Mesothelial cell of epicardium (in vitro differentiated cells): ENCODE measurements at places on chromosomes 5 and 9. TPM values are rescaled to one million over a fixed set of nuclear protein-coding genes. Genes with fewer than 3 reads are reported as not detected.

The STRBP gene
- 65.9 to 67.1 TPM (median 66.9 TPM) in 3 replicates for total RNA-seq

GRCh38 chr9:131692612-131693562 lies 47.0 kb downstream of the RAPGEF1 start:
- DNase-seq = no peak

DNA sequence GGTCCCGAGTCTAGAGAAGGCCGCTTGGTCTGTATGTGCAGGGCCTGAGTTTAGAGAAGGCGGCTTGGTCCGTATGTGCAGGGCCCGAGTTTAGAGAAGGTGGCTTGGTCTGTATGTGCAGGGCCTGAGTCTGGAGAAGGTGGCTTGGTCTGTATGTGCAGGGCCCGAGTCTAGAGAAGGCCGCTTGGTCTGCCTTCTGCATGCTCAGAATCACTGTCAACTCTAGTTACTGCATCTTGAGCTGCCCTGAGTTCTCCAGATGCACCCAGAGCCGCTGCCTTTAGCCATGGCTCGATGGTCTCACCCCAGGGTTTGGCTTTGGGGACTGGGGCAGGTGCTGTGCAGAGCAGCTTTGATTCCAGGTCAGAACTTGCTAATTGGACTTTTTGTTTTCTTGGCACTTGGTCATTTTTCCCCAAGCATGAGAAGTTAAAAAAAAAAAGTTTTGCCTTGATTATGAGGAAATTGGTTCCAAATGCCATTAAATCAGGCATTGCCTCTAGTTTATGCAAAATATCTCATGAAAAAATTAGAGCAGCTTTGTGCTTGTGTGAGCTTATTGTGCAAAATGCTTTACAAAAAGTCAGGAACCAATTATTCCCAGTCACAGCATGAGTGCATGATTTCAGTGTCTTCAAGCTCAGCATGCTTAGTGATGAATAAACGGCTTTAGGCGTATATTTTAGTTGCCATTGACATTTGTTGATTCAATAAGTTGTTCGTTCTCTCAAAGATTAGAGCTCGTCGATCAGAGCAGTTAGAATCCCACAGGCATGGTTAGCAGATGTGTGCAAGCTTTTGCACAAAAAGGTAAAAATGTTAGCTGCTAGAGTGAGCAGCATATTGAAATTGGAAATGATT lies 25.4 kb upstream of the EXOC3 start:
- no peak for DNase-seq

DNA sequence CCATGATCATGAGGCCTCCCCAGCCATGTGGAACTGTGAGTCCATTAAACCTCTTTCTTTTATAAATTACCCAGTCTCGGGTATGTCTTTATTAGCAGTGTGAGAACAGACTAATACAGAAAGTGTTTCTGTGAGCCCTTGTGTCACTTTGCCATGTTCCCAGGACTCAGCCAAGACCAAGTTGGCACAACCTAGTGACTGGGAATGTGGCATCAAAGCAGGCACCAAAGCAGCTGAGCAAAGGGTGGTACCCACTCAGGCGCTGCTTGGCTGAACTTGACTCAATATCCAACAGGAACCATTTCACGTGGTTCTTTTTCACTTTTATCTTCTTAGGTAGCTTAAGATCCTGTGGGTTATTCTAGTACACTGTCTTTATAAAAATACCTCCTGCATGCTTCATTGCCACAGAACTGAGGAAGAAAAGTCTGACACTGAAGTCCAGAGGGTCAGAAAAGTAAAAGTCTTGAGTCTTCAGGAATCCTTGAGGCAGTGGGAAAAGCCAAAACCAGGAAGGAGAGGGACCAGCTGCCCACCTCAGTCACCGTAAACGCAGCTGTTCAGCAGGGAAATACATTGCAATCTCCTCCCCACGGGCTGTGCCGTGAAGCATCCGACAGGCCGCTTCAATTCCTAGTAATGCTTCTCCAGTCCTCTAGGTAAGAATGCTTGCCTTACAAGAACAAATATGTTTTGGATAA lies 90.5 kb upstream of the RETREG1 start:
- no peak for DNase-seq

The ARHGEF28 gene
- total RNA-seq = 0.22 to 0.40 TPM (median 0.29 TPM) in 3 replicates

- DNase-seq = no peak
Observed at GRCh38 chr5:142422429-142422828, 97.6 kb upstream of the SPRY4 start.

- no peak for DNase-seq
Observed at GRCh38 chr9:36871606-36872005, 162.5 kb downstream of the PAX5 start.

DNA sequence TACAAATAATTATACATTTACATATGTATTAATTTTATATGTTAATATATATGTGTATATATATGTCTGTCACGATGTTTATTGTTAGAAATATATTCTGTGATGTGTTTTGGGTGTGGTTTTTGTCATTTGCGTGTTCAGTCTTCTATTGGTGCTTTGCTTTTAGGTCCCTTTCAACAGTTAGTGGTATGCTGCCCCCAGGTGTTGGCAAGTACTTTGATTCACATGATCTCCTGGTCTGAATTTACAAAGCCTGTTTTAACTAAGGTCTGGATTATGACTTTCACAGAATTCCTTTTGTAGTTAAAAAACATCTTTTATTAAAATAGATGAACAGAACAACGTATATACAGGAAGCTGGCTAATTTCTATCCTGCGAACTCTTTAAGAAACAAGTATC lies 271.5 kb downstream of the CCDC171 start:
- DNase-seq = no peak

The PAPPA gene
- total RNA-seq = 2.9 to 3.3 TPM (median 3.2 TPM) in 3 replicates

DNA sequence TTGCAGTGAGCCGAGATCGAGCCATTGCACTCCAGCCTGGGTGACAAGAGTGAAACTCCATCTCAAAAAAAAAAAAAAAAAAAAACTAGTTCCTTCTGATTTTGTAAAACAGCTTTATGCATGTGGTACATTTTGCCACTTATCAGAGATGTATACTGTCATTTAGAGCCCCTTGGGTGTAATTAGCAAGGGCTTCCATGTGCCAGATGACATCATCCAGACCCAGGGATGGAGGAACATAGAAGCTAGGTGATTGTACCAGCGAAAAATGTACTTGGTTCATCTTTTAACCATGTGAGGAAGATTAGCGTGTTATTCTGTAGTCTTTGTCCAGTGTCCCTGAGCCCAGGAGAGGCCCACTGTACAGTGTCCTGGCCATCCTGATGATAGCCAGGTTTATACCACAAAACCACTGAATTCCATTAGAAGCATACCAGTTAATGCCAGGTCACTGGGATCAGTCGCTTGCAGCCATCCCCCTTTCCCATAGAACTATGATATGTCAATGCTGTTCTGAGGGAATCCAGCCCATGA lies 239.3 kb upstream of the SGCD start:
- DNase-seq = no peak

DNA sequence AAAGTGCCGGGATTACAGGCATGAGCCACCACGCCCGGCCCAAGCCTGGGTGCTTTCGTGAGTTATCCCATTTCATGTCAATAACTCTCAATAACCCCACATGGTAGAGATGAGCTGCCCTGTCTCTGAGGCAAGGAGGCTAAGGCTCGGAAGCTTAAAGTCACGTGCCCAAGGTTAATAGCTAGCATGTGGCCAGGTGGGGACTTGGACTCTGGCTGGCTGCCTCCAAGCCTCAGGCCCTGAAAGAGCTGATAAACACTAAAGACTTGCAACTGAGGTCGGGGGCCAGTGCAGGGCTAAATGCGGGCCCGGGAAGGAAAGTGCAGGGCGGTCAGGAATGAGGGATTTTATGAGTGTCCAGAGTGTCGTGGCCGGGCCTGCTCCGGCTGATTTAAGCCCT lies 30.9 kb upstream of the BARHL1 start:
- DNase-seq = no peak

The KLHL3 gene
- total RNA-seq = 12.7 to 16.5 TPM (median 13.1 TPM) in 3 replicates

The ARL14EPL gene
- total RNA-seq = 0.25 TPM in 1 of 3 replicates, not detected in the others

GRCh38 chr9:5553211-5553610 lies 42.9 kb downstream of the PDCD1LG2 start:
- no peak for DNase-seq

DNA sequence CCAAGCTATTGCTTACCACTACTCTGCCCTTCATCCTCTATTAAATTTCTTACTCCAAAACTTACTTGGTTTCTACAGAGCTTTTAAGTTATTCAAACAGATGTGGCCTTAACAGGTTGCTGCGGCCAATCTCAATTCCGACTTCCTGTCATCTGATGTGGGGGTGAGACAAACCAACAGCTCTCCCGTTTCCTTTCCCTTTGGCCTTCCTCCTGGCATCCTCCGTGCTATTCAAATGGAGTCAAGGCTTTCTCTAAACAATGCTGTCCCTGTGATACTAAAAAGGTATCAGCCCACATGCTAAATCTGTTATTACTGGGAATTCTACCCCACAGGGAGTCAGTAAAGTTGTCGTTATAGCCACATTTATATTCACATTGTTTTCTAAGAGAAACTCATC lies 11.8 kb downstream of the RBM18 start:
- DNase-seq = no peak

The IL17B gene
- 0.34 TPM in 1 of 3 replicates, not detected in the others for total RNA-seq

The SPATA31A3 gene
- total RNA-seq = not detected in 3 replicates

DNA sequence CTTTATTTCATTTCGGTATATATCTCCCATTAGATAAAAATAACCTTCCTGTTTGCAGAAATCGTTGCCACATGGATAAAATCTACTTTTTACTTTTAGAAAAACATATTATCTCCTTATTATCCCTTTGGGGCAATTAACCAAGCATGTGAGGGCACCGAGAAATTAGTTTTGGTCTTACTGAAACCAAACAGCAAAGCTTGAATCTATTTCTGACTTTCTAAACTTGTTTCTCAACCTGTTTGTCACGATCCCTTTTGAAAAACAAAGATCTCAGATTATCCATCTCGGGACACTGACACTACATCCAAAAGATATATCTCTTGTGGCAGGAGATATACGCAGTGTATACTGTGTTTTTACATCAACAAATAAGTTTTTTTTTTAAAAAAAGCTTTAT lies 2.3 kb downstream of the TUT7 start:
- no peak for DNase-seq

The GNA14 gene
- total RNA-seq = 0.11 to 0.22 TPM (median 0.20 TPM) in 3 replicates

The SLC34A1 gene
- not detected in 3 replicates for total RNA-seq

DNA sequence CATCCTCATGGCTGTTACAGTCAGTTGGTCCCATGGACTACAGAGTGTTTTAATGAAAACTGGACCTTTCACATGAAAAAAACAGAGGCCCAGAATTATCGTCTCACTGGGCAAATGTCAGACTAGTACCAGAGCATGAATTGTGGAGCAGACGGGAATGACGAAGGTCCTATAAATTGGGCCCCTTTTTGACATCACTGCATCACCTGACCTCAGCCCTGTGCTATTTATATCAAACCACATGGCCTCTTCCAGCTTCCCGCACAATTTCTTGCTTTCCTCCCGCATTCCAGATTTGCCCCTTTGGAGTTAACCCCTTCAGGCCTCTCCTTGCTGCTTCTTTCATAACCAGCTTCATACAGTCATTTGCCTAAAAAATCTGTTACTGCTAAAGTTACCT lies 301.7 kb downstream of the ATPSCKMT start:
- no peak for DNase-seq

DNA sequence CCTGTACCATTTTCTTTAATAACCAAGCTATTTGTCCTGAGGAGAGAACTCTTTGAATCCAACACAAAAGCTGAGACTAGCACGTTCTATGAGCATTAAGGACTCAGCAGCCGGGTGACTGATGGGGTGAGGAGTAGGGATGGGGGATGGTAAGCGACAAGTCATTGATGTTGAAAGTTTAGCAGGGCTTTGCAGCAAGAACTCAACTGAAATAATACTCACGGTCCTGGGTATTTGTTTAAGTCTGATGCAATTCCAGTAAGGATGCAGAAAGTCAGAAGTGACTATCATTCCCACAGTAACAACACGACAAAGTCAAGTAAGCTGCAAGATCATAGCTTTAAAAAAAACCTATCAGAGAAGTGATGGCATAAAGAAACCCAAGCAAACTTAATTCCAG lies 131.1 kb downstream of the ACTL7B start:
- no peak for DNase-seq

DNA sequence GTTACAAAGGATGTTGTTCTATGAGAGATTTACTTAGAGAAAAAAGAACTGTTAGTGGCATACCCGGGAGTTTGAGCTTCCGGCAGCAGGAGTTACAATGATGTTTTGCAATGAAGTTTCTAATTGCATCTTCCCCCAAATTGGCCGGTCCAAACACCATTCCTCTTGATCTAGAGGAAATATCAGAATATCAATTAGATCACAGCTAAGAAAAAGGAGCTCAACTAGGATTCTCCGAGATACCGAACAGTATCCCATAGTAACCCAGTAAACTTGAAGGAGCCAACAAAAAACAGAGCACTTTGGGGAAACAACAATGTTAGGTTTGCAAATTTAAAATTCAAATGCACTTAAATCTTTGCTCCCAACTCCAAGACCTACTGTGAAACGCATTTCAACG lies 159.5 kb downstream of the TRPM6 start:
- no peak for DNase-seq

- no peak for DNase-seq
Observed at GRCh38 chr5:132481596-132482211, 8.9 kb downstream of the IRF1 start.

- DNase-seq = no peak
Observed at GRCh38 chr5:126462239-126463014, 39.2 kb downstream of the GRAMD2B start.

DNA sequence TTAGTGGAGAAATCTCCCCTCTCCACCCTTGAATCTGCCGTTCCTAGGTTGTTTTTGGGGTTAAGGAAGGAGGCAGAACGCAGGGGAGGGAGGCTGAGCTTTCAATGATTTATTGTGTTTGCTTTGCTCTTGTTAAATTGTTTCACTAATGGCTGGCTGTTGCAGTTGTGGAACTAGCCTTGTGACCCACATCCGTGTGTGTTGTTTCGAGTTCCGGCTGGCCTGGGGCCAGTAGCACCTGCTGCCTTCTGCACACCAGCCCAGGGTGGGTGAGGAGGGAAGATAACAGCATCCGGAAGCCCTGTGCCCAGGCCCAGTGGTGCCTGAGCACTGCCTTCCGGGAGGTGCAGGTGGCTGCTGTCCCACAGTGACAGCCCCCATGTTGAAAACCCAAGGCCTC lies 3.6 kb downstream of the ERGIC1 start:
- no peak for DNase-seq

The PALM2AKAP2 gene
- total RNA-seq = 39.7 to 45.1 TPM (median 43.6 TPM) in 3 replicates

DNA sequence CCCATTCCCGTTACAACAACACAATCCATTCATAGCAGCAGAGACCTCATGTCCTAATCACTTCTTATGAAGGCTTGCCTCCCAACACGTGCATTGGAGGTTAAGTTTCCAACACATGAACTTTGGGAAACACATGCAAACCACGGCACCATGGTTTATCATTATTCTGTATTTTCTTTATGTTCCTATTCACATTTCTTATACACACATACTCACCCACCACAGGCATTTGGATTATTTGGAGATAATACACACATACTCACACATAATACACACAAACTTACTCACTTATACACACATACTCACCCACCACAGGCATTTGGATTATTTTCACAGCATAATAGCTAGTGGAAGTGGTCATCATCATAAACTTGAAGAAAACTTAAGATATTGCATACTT lies 75.6 kb downstream of the C7 start:
- DNase-seq = no peak

- no peak for DNase-seq
Observed at GRCh38 chr5:100668511-100668910, 133.3 kb downstream of the FAM174A start.
